ENCODE measurements at places on chromosomes 6 and 20.

GRCh38 chr6:34383161-34383631 lies 9.3 kb downstream of the NUDT3 start:
- no peak for DNase-seq

DNA sequence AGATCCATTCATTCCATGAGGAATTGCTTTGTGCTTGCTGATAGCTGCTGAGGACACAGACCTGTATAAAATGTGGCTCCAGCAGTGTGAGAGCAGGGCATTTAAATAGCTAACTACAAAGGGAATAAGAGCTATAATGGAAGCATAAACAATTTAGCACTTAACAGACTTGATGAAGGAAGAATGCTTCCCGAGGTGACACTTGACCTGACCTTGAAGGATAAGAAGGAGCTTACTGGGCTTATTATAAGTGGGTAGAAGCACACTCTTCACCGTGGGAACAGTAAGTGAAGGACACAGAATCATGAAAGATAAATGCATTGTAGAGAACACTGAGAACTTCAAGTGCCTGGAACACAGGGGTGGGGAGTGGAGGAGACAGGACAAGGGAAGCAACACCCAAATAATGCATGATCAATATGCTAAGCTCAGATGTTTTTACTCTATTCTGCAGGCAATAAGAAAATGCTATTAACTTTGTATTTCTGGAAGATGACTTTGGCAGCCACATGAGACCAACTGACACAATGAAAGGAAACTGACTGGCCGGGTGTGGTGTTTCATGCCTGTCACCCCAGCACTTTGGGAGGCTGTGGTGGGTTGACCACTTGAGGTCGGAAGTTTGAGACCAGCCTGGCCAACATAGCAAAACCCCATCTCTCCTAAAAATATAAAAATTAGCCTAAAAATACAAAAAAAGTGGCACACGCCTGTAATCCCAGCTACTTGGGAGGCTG lies 84.2 kb downstream of the EPB41L2 start:
- no peak for DNase-seq

- DNase-seq = no peak
Observed at GRCh38 chr6:15020119-15020770, 225.6 kb upstream of the JARID2 start.

DNA sequence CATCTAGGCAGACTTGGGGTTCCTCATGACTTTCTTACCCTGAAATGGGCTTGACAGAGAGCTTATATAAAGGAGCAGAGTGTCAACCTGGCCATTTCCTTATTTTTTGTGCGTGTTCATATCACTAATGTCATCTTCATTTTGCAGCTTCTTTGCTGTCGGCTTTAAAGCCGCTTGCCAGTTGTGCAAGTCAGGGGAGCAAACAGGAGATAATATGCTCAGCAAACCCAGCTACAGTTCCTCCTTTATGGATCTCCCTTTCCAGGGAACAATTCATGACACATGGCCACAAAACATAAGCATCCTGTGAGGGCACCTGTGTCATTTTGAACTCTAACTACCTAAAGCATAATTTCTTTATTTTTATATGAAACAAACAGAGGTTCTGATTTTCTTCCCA lies 6.5 kb upstream of the TUBB2B start:
- DNase-seq = no peak

DNA sequence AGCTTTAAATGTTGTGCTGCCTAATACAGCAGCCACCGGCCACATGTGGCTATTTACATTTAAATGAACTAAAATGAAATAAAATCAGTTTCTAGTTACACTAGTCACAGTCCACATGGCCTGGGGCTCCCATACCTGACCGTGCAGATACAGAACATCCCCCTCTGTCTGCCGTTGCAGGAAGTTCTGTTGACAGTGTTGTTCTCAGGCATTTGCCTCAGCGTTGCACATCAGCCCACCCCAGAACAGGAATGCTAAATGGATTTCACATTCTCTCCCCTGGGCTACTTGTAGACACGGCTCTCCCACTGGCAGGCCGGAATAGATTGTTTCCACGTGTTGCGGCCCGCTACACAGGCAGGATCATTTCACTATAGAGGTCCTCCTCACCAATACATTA lies 26.3 kb downstream of the JAG1 start:
- DNase-seq = no peak

- no peak for DNase-seq
Observed at GRCh38 chr6:139699335-139699734, 324.9 kb upstream of the CITED2 start.

Data from NCI-H510A (cell line).